ENCODE measurements at places on chromosomes 7 and 10.

DNA sequence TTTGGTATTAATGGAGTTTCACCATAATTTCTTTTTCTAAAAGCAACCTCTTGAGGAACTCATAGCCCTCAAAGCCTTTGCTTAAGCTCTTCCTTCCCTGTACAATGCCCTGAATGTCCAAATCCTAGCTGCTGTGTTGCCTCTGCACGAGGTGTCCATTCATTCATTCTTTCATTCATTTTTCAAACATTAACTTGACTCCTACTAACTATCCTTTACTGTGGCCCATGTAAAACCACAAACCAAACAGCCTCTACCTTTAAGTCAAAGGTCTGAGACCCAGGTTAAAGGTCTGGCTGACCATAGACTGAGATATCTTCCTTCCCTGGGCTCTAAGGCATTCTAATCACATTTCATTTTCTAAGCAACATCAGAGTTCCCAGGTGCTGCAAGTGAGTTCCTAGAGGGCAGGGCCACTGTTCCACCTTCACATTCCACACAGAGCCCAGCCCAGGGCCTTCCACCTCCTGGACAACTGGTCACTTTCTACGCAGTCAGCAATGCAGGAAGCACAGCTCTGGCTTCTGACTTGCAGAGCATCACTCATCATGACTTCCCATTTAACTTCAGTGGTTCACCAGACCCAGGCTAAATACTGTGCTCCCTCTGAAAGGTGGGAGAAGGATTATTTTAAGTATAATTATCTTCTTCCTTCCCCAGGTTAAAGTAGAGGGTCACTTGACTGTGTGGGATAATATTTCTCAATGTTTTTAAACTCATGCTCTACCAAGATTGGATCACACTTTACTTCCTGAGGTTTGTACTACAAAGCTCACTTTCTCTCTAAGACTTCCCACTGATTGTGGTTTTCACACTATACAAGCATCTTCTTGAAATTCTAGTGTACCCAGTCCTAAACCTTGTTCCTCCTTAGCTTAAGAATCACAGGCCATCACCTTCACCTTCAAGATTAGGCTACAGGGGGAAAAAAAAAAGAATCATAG lies 19.1 kb downstream of the ATXN7L1 start:
- no peak for DNase-seq

DNA sequence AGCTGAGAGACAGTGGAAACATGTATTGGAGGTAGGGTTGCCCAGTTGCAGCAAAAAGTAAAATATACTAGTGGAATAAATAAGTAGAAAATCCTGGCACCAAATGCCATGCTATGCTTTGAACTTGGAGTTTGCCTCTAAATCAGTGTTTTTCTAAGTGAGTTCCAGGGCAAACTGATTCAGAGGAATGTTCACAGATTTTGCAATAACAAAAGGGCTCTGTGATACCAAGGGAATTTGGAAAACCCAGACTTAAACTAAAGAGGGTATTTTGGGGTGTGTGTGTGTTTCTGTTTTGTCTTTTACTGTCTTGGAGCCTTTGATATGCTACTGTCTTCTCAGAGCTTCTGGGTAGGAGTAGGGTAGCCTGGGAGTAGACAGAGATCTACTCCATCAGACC lies 39.9 kb downstream of the SLC26A4 start:
- DNase-seq, result peak; percentile 35

GRCh38 chr10:98589007-98589406 lies 142.3 kb upstream of the HPS1 start:
- peak; percentile 74 for DNase-seq

GRCh38 chr7:94391726-94392392 lies 2.8 kb upstream of the COL1A2 start:
- peak; percentile 84 for DNase-seq

Data from foreskin fibroblast (primary cell).